Muscle of leg (tissue), 16 donors: ENCODE measurements at places on chromosomes 6 and 20.

- no peak for DNase-seq
These were observed 17.3 kb downstream of the EEF1E1 start for GRCh38 chr6:8085053-8085511.

DNA sequence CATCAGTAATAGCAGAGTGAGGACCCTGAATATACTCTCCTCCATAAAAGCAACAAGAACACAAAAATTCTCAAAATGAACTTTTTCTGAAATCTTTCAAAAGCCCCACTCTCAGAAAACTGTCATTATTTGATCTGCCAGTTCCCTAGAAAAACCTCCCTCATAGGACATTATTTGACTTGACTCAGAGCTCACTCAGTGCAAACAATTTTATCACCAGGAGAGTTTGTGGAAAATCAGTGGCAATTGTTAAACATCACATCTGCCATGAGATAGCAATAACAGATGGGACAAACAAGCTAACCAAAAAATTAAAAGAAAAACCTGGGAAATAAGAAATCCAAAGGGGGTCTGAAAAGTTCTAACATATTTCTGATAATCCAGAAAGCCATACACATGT lies 100.0 kb downstream of the ATG5 start:
- DNase-seq = no peak

GRCh38 chr6:56109149-56109548 lies 138.2 kb downstream of the COL21A1 start:
- DNase-seq = no peak

- no peak for DNase-seq
These were observed 59.1 kb upstream of the NT5E start for GRCh38 chr6:85390775-85391174.

DNA sequence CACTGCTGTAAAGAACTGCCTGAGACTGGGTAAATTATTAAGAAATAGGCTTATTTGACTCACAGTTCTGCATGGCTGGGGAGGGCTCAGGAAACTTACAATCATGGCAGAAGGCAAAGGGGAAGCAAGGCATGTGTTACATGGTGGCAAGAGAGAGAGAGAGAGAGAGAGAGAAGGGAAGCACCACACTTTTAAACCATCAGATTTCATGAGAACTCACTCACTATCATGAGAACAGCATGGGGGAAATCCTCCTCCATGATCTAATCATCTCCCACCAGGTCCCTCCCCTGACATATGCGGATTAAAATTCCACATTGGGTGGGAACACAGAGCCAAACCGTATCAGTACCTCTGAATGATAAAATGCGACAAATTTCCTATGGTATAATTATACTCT lies 203.9 kb upstream of the MARCKS start:
- no peak for DNase-seq

GRCh38 chr20:56870271-56870670 lies 241.2 kb downstream of the TFAP2C start:
- DNase-seq = no peak

GRCh38 chr6:23518294-23518693 lies 607.7 kb upstream of the NRSN1 start:
- no peak for DNase-seq

DNA sequence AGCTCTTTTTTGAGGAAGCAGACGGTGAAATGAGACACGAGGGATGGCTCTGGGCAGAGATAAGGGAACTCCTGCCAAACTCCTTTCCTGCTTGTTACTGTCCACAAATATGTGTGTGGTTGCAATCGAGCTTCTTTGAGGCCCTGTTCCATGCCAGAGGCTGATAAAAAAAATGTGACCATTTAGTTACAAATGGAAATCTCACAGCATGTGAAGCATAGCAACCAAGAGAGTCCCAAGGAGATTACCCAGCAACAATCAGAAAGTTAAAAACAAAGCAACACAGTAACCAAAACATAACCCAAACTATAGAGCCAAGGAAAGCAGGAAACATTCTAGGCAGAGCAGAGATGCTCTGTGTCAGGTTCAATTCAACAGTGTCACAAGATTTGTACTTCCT lies 35.4 kb upstream of the HMGN3 start:
- DNase-seq = peak; percentile 85

GRCh38 chr20:7361321-7361720 lies 578.9 kb downstream of the HAO1 start:
- DNase-seq = no peak

DNA sequence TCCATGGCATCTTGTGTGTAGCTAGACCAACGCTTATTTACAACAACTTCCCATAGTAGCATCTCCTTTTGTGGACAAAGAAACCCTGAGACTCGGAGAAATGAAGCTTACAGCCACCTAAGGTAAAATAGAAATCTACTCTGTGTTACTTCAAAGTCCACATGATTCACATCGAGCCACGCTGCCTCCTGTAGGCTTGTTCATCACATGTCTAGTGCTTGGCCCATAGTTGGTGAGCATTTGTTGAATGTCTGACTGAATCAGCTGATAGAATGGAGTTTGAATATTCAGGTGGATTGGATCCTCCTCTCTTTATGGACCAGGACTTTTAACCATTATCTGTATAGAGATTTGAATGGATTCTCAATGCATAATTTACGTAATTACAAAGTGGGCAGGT lies 130.7 kb downstream of the CCDC170 start:
- no peak for DNase-seq

- DNase-seq = no peak
These were observed 9.7 kb downstream of the SERINC1 start for GRCh38 chr6:122461885-122462284.

DNA sequence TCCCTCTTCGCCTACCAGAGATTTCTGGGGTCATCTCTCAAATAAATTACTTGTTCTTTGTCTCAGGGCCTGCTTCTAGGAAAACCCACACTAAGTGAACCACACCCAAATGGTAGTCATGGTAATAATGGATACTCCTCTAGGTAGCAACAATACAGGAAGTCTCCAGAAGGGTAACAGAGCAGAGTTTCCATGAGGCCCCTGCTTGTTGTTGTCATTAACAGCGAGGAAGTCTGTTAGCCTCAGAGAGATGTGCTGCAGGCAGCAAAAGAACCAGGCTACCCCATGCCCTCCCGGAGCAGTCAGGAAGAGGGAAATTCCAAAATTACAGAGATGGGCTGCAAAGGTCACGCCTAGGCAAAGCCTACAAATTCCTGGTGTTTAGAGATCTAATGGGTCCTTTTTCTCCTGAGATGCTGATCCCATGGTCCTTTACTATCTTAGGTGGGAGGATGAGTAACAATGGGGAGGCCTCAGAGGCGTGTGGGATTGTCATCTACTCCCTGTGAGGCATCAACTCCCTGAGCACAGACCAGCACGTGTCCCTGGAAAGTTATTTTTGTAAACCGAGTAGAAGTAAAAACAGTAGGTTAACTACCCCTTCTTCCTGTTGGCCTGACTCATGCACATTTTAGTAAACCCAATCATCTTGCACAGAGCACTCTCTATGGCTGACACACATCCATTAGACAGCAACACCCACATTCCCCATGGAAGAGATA lies 10.1 kb downstream of the ISM1 start:
- DNase-seq = peak; percentile 47

GRCh38 chr20:60950561-60950960 lies 301.5 kb upstream of the CDH4 start:
- DNase-seq = no peak
